ENCODE measurements at places on chromosomes 7 and 10. TPM values are rescaled to one million over a fixed set of nuclear protein-coding genes. Genes with fewer than 3 reads are reported as not detected.

Gene PPIF
- total RNA-seq: 35.7 TPM

DNA sequence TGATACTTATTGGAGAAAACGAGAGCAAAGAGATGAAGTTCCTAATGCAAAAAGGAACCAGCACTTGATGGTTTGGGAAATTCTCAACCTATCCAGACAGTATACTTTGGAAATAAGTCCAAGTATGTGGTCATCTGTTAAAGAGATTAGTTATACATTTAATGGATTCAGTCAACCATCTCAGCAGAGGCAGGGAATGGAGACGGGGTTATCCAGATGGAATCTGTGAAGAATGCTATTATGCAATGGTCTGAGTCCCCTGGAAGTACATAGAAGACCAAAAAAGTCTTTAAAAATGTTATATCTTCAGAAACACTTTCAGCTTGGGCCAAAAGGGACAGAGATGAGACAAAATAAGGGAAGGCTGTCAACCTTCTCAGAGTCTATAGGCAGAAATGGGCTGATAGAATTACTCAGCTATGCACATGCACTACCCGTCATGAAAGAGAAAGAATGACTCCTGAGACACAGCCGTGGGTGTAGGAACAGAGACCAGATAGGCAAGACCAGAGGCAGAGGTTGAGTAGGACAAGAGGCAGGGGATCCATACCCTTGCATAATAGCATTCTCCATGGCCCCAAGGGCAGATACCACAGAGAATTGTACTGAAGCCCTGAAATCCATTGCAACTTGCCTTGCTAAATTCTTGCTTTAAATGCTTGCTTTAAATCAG, 738.8 kb upstream of the POT1 start:
- DNase-seq: no peak

DNA sequence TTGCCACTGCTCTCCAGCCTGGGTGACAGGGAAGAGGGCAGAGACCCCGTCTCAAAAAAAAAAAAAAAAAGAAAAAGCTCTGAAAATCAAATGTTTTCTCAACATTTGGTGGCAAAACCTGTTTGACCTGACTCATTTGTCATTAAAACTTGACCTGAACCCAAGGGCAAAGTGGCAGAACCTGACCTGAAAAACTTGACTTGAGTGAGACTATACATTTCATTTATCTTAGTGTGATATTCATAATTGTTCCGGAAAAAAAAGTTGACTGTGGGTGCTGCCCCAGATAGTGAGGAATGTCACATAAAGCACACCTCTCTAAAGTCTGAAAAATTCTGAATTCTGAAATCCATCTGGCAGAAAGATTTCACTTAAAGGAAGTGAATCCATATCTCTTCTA, 2.3 kb upstream of the TAX1BP1 start:
- no peak for DNase-seq

GRCh38 chr7:6589829-6590644, at the start of gene INTS15:
Gene INTS15, plus strand, starts transcription at chr7:6590021. Its CDS starts 263 bp downstream, at chr7:6590284.
- peak; percentile 71 for DNase-seq

Gene ZNF25
- total RNA-seq: 4.6 TPM

- DNase-seq: peak; percentile 9
Observed at GRCh38 chr10:131549116-131549515, 237.6 kb upstream of the TCERG1L start.
